ENCODE measurements at places on chromosomes 2 and 18.

DNA sequence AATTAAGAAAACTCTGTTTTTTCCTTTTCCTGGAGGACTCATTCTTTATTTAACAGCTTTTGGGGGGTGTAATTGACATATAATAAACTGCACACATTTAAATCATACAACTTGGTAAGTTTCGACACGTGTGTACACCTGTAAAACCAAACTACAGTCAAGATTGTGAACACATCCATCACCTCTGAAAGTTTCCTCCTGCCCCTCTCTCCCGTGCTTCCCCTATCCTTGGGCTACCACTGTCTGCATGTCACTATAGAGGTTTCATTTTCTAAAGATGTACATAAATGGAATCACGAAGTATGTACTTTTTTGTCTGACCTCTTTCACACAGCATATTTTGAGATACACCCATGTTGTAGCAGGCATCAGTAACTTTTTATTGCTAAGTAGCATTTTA, 100.0 kb downstream of the BIN1 start:
- DNase-seq: no peak

DNA sequence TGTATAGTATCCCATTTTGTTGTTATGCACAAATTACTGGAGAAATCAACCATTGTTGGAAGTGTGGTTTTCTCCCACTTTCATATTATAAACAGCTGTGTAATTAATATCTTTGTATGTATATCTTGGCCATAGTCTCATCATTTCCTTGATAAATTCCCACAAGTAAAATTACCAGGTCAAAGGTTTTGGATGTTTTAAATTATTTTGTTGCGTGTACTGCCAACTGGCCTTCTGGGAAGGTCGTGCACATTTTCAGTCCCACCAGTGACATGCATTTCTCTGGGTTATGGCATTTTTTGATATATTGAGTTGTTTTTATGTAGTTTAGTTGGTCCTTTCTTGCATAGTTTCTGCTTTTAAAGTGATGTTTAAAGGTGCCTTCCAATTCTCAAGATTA, 41.5 kb downstream of the TSHZ1 start:
- no peak for DNase-seq

DNA sequence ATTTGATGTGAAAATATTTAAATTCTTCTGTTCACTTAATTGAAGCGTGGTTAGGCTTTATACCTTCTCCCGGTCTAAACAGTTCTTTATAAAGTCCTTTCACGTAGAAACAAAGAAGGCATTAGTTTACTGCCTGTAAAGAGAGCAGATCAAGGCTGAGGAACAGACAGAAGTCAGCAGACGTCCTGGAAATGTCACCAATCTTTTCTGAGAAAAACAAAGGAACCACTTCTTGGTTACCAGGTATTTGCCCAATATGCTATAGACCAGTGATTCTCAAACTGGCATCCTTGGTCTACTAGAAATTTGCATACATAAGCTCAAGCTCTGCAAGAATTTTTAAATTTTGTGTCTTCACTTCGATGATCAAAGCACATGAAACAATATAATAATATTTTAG, 89.2 kb upstream of the STK17B start:
- DNase-seq: no peak

- DNase-seq: no peak
These were observed 303.5 kb downstream of the STK39 start for GRCh38 chr2:167943897-167944296.
